ENCODE measurements at places on chromosomes 4 and X. TPM values are rescaled to one million over a fixed set of nuclear protein-coding genes. Genes with fewer than 3 reads are reported as not detected.

The DEFB131A gene
- not detected for polyA plus RNA-seq

The PPARGC1A gene
- polyA plus RNA-seq: 22.2 TPM

The P2RY4 gene
- polyA plus RNA-seq: 0.05 TPM

The XKRX gene
- polyA plus RNA-seq: not detected

The SMR3B gene
- not detected for polyA plus RNA-seq

The HAND2 gene
- 115 TPM for polyA plus RNA-seq

Measured in right cardiac atrium (tissue), 5 donors.